ENCODE measurements at places on chromosomes 11 and 22. TPM values are rescaled to one million over a fixed set of nuclear protein-coding genes. Genes with fewer than 3 reads are reported as not detected.

TRPC6 gene
- not detected for total RNA-seq

NCAM1 gene
- total RNA-seq: not detected

OOSP4A gene
- not detected for total RNA-seq

DNA sequence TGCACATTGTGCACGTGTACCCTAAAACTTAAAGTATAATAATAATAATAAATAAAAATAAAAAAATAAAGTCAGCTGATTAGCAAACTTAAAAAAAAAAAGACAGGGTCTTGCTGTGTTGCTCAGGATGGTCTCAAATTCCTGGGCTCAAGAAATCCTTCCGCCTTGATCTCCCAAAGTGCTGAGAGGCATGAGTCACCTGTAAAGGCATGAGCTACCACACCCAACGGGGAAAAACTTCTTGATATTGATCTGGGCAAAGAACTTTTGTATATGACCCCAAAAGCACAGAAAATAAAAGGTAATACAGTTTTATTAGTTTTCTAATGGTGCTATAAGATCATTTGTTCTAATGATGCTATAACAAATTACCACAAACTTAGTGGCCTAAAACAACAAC lies 46.1 kb downstream of the ENTHD1 start:
- no peak for DNase-seq

GRCh38 chr11:41284354-41284753 lies 175.1 kb downstream of the LRRC4C start:
- DNase-seq: no peak

DNA sequence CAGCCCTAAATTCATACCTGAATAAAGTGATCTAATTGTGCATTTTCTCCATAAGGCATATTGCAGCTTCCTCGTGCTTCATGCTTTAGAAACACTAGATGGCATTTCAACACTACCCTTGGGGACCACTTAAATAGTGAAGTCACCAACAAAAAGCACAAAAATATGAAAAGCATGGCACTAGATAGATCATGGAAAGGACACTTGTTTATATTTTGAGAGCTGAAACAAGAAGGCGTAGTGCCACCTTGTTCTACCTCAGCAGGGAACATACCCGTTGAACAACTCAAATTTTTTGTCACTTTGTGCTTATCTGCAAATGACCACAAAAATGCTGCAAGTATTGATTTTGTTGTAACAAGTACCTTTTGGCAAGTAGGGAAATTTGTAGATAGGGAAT lies 8.6 kb downstream of the TBCEL start:
- DNase-seq: no peak

GRCh38 chr11:126186708-126187529 lies 24.5 kb downstream of the RPUSD4 start:
- DNase-seq: no peak

DNA sequence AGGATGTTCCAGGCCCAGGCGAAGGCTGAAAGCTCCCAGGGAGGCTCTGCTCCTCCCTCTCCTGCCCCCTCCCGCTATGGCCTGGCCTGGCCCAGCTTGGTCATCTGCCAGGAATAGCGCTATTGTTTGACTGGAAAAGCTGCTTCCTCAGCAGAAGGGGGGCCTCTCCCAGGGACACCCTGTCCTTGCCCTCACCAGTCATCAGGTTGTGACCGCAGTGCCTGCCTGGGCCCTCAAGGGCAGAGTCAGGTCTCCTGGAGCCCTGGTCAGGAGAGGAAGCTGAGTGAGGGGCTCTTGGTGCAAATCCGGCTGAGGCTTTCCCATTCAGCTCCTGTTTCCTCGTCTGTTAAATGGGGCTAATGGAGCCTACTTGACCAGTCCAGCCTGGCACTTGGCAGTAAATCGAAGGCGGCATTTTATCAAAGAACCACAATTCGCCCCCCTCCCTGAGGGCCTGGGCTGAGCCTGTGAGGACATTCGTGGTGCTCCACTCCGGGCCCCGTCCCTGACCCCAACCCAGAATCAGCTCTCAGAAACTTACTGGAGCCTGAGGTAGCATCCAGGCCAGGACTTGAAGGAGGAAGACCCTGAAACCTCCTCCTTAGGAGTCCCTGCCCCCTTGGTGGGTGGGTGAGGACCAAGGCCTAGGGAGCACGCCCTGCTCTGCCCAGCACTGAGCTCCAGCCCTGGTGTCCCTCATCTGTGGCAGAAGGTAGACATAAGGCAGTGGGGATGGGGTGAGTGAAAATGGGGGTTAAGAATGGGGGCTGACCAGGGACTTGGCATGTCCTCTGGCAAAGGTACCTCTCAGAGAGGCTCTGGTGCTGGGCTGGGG lies 2.0 kb upstream of the CASTOR1 start:
- no peak for DNase-seq
